NCI-H2107 (cell line): ENCODE measurements at places on chromosomes 7 and 10.
A peak's percentile ranks its signal among the peaks of the same experiment; 100 is the strongest.

DNA sequence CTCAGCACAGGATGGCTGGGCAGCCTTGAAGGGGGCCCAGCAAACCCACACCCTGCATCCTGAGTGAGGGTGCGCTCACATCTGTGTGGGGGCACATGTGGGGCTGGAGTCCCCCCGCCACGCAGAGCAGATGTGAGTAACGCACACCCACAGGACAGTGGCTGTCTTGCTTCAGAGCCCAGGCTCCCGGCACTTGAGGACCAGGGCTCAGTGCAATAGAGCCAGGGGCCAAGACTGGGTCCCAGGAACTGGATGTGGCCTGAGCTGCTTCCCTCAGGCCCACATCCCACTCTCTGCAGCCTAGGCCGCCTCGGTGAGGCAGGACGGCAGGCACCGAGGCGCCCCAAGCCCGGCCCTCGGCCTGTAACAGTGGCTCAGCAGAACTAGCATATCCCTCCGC lies 159.9 kb downstream of the MAD1L1 start:
- no peak for DNase-seq

- no peak for DNase-seq
Observed at GRCh38 chr7:154953006-154953684, 49.8 kb downstream of the PAXIP1 start.

DNA sequence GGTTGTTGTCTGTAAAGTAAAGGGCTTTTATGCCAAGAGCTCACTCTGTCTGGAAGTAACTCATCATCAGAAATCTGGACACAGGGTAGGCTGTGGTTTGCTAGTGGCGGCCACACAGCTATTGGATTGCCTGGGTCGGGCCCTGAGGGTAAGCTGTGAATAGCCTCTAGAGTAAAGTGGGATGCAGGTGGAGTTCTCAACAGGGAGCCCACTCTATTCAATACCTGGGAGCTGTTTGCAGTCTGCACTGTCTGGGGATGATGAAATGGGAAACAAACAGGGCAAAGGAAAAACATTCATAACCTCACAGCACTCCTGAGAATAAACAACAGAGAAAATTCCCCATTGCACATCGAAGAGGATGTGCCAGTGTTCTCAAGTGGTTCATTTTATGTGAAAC lies 582.6 kb downstream of the CALN1 start:
- DNase-seq, result no peak

GRCh38 chr10:6065406-6065805 lies 3.2 kb upstream of the IL2RA start:
- DNase-seq, result no peak

- no peak for DNase-seq
Observed at GRCh38 chr10:106424054-106424453, 740.5 kb downstream of the SORCS1 start.

GRCh38 chr10:87862679-87863052 lies 667 bp downstream of the KLLN start:
- no peak for DNase-seq

DNA sequence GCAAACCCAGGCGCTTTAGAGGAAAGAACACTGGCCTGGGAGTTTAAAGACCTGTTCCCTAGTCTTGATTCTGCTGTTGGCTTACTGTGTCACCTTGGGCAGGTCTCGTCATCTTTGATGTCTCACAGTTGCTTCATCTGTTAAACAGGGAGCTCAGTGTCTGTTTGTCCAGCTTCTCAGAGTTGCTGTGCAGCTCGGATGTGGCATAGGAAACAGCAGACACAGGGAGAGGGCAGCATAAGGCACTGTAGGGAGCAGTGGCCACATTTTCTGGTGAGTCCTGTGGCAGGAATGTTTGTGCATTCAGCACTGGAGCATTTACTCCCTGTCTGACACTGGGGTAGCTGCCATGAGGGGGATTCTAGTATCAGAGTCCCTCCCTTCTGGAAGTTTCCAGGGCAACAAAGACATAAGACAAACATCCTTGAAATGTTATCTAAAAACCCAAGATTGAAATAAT lies 2.0 kb downstream of the REPIN1 start:
- DNase-seq, result no peak

DNA sequence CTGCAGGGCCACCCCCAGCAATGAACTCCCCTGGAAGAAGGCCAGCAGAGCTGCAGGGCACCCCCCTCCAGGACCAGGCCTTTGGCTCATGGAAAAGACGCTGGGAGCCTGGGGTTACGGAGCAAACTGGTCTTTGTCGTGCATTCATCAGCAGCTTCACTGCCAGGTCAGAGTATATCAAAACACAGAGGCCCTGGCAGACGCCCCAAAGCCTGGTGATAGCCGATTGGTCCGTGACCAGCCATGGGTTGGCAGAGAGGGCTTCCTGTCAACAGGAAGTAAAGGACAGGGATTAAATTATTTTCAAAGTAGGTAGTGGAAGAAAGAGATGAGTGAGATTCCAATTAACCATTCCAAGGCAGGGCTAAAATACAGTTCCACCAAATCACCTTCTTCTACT lies 9.0 kb downstream of the PRKAG2 start:
- DNase-seq, result no peak

DNA sequence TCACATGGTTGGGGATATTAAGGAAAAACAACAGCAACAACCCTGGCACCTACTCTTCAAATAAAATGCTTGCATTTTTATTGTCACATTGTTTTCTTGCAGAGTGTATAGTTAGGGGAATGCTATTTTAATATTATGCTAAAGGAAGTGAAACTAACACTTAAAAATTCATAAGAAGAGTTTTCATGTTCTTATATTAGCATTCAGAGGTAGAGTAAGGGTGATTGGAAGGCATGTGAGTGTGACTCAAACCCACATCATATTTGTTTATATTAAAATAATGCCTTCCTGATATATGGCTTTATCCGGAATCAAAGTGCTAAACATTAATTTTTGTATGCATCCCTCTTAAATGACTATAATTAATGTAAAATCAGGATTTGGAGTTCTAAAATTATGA lies 59.8 kb upstream of the TES start:
- no peak for DNase-seq

DNA sequence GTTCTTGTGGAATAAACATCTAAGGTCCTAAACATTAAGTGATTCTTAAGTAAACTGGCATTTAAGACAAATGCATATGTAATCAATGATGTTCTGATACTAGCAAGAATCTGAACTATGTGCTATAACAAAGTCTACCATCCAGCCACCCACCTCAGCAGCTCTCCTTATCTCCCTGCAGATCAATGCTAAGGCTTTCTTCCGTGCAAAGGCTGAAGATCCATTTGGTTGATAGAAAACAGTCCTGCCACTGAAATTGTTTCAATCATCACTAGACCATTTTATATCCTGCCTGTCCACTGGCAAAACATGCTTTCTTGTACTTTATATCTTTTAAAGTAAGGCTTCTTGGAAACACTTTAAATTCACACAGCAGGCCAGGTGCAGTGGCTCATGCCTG lies 6.3 kb upstream of the SMKR1 start:
- no peak for DNase-seq

DNA sequence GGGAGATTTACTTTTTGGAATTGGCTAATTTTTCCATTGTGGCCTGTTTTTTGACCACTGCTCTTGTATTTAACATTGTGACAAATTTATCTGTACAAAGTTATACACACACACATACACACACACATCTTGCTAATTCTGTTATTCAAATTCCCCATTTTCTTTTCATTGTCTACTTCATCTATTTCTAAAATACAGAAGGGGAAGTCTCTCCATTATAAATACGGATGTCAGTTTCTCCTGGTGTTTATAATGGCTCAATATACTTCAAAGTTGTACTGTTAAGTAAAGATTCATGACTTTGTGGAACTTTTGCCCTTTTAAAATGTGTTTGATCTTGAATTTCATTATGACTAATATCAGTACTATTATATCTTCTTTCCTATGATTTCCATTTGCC lies 81.0 kb downstream of the CNOT4 start:
- DNase-seq, result no peak

DNA sequence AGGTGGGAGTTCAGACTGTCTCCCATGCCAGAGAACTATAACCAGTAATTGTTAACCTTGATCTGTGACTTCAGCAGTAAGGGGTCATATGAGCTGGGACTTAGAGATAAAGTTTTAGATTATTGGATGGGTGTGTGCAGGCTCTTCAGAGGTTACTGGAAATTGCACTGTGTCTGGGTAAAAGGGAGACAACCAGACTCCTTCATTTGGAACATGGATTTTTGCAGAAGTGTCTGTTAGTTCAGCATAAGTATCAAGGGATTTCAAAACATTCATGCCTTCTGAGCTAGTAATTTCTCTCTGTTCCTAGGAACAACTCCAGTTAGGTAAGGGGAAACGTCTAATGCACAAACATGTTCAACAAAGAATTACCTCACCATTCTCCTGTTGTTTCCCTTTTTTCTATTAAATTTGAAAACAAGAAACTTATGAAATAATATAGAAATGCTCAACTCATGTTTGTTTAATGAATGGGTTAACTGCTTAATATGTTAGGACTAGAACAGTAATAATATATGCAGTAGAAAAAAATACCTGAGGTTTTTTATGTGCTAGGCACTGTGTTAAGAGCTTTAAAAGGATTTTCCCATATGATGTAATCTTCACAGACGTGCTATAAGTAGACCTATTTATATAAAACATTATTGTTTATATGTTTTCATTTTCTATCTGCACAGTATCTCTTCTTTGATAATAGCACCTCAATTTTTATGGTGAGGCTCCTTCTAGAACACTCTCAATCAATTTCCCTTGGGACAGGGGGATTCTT lies 233.0 kb downstream of the CACNA2D1 start:
- no peak for DNase-seq

- no peak for DNase-seq
Observed at GRCh38 chr7:29008590-29008989, 50.5 kb upstream of the TRIL start.

DNA sequence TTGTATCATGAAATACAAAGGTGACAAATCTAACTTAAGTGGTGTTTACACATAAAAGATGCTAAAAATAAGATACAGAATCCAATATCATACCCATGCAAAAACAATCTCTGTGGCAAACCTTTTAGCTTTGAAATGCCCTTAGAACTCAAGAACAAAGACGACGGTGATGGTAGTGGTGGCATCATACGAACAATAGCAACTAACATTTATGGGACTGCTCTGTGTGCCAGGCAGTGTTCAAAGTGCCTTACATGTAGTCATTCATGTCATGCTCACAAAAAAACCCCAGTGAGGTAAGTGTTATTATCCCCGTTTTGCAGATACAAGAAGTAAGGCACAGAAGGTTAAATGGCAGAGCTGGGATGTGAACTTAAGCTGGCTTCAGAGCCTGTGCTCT lies 563.9 kb downstream of the PARD3 start:
- DNase-seq, result no peak

GRCh38 chr7:35035511-35035961 lies 1.7 kb downstream of the DPY19L1 start:
- DNase-seq, result peak; percentile 35

GRCh38 chr7:2804227-2804763 lies 39.8 kb downstream of the GNA12 start:
- DNase-seq, result no peak

DNA sequence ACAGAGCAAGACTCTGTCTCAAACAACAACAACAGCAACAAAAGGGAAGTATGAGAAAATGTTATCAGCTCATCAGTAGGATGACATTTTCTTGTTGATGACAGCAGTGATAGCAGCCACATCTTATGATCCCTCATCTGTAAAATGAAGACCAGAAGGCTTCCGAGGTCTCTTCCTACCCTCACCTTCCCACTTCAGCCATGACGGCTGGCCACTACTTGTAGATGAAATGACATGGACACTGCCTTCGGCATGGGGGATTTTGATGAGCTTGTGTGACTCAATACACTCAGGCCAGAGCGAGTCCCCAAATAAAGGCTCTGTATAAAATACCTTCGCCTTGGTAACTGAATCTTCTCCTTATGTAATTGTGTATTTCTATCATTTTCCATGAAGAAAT lies 6.7 kb downstream of the ECHDC3 start:
- DNase-seq, result no peak

DNA sequence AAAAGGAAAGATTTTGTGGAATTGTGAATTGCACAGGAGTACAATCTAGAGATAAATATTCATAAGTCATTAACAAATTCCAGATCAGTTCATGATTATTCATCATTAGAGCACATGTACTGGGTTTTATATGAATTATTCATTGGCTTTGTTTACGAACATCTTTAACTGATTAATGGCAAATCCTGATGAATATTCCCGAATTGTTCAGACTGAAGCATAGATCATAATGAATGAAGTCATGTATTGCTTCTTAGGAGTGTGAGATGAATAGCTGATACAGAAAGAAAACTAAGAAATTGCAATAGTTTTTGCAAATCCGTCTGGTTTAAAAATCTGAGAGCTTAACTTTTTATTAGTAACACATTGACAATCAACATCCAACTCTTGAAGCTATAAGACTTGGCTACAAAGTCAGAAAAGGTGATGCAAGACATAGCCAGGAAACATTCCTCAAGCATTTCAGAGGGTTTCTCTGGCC lies 183.6 kb upstream of the DGKB start:
- DNase-seq, result no peak

GRCh38 chr7:474605-475424 lies 44.8 kb downstream of the PDGFA start:
- DNase-seq, result no peak

DNA sequence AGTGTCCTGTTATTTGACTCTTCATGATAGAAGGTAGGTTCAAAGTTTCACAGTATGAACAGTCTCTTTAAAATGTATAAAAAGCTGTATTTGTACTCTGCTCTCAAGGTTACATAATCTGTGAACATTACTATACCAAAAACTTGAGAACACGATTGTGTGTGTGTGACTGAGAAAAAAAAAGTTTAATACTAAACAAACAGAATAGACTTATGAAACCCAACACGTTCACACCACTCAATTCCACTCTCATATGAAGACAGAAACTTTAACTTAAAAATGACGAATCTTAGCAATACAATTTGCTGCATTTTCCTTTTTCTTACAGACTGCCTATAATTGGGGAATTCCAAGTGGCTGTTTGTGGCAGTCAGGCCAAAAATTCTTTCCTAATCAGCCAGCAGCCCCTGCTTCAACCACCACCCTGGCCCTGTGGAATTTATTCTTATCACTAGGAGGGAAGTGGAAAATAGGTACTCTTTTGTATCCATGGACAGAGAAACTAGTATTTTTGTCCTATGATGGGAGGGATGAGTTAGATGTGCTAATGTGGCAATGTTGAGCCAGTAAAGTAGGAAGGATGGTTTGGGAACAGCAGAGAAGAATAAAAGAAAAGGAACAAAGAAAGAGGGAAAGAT lies 42.8 kb downstream of the MINDY3 start:
- DNase-seq, result no peak

DNA sequence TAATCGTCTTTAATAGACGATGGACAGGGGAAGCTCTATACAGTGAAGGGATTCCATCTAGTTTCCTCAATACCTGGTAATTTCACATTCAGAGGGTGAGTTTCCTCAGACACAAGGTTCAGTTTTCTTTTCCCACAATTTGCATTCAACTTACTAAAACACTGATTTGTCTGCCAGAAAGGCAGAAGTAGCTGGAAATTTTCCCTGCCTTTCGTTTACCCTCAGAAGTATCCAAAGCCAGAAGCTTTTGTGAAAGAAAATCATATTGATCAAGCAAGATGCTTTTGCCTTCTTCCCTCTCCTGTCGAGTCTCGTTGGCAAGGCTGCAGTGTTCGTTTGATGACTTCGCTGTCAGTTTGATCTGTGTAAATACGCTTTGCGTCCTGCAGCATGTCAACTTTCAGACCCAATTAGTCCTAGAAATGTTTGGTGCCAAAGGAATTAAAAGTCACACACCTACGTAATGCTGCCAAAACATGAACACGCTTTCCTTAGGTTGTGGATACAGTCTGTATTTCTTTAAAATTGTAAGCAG lies 631.9 kb upstream of the FOXK1 start:
- DNase-seq, result no peak

GRCh38 chr10:1520909-1521565 lies 216.3 kb downstream of the ADARB2 start:
- DNase-seq, result no peak
